Natural killer cell (primary cell): ENCODE measurements at places on chromosomes 11 and 22. TPM values are rescaled to one million over a fixed set of nuclear protein-coding genes. Genes with fewer than 3 reads are reported as not detected.
A peak's percentile ranks its signal among the peaks of the same experiment; 100 is the strongest.

The AMPD3 gene
- 9.2 TPM for total RNA-seq

- no peak for DNase-seq
These were observed 25.2 kb upstream of the VSTM5 start for GRCh38 chr11:93875637-93876036.

The NEAT1 gene
- 1,493 TPM for total RNA-seq

DNA sequence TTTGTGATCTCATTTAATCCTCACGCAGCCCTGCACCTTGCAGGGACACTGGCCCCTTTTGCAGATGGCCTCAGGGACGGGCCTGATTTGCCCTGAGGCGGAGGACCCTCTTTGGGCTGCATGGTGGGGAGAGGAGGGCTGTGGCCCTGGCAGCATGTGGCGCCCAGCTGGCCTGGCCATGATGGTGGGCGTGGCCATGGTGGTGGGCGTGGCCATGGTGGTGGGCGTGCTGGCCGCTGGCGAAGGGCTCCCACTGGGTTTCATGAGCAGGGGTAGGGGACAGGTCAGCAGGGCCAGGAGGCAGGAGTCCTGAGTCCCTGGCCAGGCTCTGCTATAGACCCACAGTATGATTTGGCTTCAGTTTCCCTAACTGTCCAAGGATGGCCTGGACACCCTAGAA lies 13.1 kb downstream of the WNT11 start:
- DNase-seq, result no peak

The DCHS1 gene
- 1.0 TPM for total RNA-seq

DNA sequence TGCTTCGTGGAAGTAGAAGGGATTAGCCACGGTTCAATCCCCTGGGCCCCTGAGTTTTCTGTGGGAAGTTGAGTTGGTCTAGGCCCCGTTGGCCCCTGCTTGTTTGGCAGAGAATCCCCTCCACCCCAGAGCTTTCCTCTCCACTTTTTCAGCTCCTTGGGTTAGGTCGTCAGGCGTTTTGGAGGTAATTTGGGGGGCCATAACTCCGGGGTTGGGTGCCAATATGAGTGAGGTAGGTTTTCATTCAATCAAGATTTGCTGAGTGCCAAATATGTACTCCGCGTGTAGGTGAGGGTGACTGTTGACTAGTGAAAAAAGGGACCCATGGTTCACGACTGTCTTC lies 590 bp downstream of the ATG13 start:
- DNase-seq, result no peak

DNA sequence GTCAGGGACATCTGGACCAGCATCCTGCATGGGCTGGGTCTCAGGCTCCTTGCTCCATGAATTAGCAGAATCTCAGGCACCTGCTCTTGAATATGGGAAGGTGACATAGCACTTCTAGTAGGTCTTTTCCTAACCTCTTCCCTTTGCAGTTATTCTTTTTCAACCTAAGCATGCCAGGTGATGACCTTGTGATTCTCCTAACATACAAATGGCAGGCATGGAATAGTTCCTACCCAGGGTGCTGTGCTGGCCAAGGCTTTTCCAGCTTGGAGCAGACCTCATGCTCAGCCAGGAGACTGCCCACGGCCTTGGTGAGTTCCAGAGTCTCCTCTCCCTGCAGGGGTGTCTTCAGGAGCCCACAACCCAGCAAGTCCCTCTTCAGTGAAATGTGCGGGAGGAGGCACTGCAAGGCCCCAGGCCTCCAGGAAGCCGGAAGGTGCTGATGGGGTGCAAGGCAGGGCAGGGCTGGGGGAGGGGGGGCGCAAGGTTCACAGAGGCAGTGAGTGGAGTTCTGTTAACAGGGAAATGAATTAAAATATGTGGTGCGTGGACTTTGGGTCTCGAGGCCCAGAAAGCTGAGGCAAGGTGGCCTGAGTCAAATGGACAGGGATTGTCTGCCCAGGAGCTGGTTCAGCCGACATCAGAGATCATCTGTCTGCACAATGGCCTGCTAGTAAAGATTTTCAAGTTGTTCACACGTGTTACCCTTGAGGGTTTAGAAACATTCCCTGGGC lies 75.9 kb upstream of the SEPTIN5 start:
- no peak for DNase-seq

The OR10A2 gene
- total RNA-seq, result not detected

The OR10A3 gene
- total RNA-seq, result not detected

The PVALB gene
- not detected for total RNA-seq

The MYOD1 gene
- not detected for total RNA-seq

DNA sequence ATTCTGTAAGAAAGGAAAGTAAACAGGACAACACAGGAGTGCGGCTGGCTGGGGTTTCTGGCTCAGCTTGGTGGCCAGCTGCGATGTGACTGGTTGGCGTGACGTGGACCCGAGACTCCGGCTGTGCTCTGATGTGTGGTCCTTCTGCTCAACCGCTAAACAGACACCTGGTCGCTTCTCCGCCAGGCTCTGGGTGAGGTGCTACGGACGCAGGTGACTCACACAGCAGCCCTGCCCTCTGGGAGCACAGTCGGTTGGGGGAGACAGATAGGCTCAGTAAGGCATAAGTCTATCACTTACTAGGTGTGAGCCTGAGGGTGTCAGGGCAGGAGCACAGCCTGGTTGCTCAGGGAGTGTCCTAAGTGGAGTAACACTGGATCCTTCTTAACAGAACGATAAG lies 8.2 kb downstream of the RTL6 start:
- DNase-seq, result no peak

The TSKU gene
- not detected for total RNA-seq

The OR52N4 gene
- total RNA-seq, result 1.2 TPM

- no peak for DNase-seq
These were observed 102.2 kb upstream of the FGF3 start for GRCh38 chr11:69921128-69922014.

The BUD13 gene
- 16.0 TPM for total RNA-seq

GRCh38 chr11:46020084-46020599 lies 97.7 kb downstream of the LARGE2 start:
- DNase-seq, result no peak

DNA sequence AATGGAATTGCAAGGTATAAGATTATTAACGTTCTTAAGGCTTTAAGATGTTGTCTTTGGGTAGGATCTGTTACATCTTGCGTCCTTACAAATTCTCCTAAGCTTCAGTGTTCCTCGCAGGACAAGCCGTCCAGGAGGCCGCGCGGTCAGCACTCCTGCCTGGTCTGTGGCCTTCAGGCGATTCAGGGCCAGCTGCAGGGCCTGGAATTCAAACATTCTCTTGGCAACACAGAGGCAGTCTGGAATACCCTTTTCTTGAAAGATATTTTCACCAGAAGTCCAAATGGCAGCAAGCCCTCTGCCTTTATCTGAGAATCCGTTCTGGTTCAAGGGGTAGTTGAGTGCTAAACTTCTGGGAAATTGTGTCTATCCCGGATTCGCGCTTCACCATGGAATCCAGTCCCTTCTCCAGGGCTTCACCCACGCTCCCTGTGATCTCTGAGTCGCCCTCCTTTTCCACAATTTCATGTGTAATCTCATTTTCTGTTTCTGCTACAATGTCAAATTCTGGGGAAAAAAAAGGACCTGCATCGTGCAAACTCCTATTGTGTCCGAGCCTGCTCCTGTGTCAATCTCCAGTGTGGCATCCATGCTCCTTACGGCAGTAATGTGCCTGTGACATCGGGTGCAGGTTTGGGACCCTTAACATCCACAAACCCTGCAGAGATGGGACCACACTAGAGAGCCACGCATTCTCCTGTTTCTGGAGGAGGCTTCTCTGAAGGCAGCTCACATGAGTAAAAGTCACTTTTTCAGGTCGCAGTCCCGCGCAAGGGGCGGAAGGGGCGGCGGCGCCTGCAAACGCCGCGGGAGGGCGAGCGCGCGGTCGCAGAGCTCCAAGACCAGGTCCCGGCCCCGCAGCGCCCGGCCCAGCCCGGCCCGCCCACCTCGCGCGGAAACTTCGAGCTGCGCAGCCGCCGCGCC lies 25.4 kb upstream of the SORL1 start:
- DNase-seq, result peak; percentile 51

DNA sequence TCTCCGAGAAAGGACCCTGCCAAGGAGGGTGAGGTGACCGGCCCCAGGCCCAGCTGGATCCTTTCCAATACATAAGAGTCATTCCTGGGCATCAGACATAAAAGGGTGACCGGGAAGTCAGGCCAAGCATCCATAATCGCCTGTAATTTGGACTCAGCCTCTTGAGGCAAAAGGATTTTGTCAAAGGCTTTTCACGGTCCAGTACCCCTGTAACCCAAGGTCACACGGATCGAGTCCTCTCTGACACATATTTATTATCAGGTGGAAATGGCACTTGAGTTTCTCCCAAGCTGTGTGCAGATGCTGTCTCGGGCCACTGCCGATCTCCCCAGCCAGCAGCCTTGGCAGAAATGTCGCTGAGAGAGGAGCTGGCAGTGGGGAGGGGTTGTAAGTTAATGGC lies 556.5 kb downstream of the MN1 start:
- DNase-seq, result no peak

DNA sequence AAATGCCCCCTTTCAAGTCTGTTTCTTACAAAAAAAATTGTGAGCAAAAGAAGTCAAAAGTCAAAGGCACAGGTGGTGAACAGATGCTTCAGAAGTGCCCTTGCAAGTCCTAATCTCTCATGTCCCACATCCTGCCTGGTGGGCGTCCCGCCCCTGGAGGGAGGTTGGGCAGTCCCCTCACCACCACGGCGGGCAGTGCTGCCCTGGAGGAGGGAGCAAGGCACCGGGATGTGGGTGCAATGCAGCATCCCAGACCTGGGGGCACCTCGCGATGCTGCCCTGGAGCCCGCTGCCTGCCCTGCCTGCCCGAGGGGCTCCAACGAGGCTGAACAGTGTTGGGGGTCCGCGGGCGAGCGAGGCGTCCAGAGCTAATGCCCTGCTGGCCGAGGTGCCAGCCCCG lies 15.9 kb downstream of the MRGPRG start:
- DNase-seq, result peak; percentile 36

- no peak for DNase-seq
These were observed 930.4 kb downstream of the OPCML start for GRCh38 chr11:132601875-132602274.

The ANGPTL5 gene
- not detected for total RNA-seq

DNA sequence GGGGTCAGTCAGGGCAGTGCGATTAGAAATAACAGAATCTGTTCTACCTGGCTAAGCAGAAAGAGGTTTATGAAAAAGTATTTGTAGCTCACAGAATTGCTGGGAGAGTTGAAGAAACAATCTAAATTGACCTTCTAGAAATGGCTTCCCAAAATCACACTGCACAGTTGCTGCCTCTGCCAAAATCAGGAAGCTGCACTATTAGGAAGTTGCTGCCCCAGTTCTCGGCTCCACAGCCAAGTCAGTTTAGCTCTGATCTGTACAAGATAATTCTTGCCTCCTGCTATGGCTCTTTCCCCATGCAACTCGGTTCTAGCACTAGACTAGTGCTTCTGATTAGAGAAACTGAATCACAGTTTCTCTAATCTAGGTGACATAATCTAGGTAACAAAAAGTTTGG lies 16.0 kb upstream of the CCDC90B start:
- DNase-seq, result no peak

The SCYL1 gene
- 61.7 TPM for total RNA-seq

DNA sequence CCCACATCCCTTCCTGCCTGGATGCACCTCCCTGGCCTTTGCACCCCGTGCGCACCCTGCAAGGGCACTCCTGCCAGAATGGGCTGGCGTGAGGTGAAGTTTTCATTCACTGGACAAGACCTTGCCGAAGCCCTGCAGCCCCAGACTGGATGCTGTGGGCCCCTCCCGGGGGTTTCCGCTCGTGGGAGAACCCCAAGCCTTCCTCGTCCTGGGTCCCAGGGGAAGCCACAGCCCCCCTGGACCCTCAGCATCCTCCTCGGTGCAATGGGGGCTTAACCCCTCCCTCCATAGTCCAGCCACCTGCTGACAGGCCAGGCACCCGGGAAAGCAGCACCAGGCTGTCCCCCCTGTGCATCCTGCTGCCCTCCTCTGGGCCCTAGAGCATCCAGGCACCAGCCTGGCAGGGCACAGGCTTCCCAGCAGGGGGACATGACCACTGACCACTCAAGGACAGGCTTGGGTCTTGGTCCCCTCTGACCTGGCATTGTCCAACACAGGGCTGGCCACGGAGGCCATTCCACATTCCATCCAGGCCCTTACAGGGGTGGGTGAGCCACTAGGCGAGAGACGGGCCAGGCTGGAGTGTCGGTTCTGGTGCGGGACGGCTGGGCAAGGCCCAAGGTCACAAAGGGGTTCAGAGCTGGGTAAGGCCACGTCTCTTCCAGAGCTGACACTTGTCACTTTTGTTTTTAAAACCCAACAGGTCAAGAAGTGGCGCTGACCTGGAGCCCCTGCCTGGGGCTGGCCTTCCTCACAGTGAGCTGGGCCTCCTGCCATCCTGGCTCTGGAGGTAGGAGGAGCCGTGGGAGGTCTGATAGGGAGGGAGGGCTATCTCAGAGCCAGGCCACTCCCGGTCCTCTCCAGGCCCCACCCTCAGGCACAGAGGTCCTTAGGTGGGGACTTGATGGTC lies 41.5 kb upstream of the PPARA start:
- DNase-seq, result no peak

The GRAMD1B gene
- 5.9 TPM for total RNA-seq

GRCh38 chr11:72918851-72919250 lies 104.6 kb downstream of the ATG16L2 start:
- no peak for DNase-seq

The DHCR7 gene
- total RNA-seq, result 15.9 TPM

DNA sequence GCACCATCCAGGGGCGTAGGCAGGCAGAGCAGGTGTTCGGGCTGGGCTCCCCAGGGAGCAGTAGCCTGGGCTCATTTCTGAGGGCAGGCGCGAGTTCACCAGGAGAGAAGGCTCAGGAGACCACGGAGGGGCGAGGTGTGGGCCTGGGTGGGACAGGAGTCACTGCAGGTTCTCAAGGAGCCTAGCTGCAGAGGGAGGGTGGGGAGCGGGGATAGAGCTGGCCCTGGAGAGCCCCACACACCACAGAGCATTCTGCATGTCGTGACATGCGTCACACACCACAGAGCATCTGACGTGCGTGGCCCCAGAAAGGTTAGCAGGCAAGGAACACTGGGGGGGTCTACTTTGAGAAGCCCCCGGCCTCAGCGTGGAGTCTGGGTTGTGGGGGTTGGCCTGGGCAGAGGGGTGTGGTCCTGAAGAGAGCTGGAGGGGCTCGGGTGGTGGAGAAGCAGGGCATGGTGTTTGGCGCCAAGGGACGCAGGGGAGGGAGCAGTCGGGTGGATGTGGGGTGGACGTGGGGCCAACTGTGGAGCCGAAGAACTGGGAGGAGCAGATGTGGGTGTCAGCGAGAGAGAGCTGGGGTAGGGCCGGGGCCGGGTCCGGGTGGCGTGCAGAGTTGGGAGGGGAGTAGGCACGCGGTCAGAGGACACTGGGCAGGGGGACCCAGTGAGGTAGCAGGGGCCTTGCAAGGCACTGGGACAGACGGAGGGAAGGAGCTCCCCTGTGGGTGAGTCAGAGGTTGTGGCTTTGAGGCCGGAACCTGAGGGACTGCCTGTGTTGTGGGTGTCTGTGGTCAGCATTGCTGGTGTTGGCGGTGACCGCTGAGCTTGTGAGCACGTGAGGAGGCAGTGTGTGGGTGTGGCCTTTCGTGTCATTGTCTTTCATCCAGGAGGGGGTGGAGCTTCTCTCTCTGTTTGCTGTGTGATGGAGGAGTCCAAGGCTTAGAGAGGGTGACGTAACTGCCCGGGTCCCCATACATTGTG lies 25.5 kb downstream of the CTTN start:
- peak; percentile 59 for DNase-seq

The TTC17 gene
- total RNA-seq, result 129 TPM
